ENCODE measurements at places on chromosomes 3 and 15.

DNA sequence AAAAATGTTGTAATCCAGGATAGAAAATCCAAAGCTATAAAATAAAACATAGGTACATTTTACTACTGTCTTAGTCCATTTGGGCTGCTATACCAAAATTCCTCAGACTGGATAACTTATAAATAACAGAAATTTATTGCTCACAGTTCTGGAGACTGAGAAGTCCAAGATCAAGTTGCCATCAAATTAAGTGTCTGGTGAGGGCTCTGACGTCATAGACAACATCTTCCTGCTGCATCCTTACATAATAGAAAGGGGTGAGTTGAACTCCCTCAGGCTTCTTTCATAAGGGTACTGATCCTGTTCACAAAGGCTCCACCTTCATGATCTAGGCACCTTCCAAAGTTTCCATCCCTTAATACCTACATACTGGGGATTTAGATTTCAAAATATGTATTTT, 826.8 kb downstream of the NTRK3 start:
- no peak for DNase-seq

DNA sequence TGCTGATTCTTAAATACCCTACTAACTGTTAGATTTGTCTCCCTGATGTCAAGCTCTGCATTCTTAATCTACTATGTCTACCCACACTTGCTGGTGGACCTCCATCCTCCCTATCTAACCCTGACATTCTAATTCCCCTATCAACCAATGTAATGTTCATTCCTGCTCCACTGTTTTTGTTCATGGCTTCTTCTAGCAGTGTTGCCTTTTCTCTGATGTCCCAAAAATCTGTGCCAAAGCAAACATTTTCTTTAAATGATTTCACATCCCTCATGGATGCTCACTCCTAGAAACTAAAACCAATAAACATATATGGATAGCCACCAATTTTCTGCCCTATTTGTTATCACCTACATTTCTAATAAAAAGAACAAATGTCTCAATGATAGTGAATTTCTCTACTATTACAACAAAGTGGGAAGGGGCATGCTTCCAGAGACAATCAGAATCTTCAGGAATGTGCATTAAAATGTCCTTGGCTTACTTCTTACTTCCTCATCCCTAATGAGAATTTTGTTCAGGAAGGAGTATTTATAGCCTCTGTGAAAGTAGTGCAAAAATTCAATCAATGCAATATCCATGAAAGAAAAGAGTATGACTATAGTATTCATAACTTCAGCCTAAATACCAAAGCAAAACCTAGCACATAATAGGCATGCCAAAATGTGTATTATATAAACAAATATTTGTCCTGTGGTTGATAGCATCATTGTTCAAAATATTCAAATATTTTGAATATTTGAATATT, 273.3 kb downstream of the ZNF385D start:
- no peak for DNase-seq

GRCh38 chr3:124780761-124781475, 50.7 kb downstream of the UMPS start:
- peak; percentile 91 for DNase-seq

DNA sequence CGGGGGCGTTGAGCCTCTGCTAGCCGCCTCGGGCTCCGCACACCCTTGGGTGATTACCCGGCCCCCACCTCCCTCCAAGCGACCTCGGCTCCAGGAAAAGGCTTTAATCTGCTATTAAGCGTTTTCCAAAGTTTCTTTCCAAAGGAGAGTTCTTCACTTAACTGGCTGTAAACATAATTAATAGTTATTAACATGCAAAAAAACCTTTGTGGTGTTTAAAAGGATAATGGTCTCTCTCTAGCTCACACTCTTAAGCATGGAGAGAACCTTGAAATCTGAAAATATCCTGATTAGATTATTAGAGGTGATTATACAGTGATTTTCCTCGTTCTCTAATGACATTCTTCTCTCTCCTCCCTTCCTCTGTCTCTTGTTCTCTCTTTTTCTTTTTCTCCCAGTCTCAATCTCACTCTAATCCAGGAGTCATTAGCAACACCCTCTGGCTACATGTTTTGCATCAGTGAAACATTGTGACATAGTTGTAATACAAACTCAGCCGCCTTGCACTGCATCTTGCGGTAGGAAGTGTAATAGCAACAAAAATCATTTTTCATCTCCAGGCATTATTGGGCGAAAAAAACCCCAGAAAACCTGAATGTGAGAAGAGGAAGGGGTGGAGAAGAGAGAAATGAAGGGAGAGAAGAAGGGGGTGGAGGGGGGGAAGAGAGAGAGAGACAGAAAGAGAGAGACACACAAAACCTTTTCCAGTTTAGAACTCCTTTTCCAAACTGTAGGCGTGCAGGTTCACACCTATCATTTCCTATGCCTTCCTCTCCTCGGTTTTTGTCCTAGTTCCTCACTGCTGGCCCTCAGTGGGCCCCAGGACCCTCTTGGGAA, 24.4 kb downstream of the NR2F2 start:
- DNase-seq = no peak

- DNase-seq = no peak
Measured at GRCh38 chr3:33665294-33665693, 52.8 kb downstream of the CLASP2 start.

DNA sequence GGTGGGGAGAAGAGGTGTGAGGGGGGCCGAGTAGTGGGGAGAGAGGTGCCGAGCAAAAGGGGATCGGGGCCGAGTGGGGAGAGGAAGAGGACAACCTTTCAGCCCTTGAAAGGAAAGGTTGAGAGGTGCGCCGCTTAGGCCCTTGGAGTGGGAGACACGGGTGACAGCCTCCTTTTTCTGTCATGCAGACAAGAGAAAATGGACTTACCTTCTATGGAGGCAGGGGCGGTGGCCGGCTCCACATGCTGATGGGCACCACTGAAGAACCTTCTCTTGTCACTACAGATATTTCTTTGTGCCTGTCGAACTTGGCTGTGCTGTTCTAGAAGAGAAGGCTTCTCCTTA, 421 bp downstream of the KLHL18 start:
- no peak for DNase-seq

DNA sequence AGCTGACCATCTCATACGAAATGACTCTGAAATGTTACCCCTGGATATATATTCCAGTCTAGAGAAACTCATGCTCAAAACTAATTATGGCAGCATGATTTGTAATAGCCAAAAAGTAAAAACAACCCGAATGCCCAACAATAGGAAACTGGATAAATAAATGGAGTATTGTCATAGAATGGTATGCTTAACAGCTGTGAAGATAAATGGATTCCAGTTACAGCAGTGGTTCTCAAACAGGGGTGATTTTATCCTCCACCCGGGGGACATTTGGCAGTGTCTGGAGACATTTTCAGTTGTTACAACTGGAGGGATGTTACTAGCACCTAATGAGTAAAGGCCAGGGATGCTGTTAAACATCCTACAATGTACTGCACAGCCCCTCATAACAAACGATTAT, 52.3 kb upstream of the PIAS1 start:
- no peak for DNase-seq

- DNase-seq = no peak
Measured at GRCh38 chr15:85623315-85624049, 171.2 kb downstream of the KLHL25 start.

- DNase-seq = no peak
Measured at GRCh38 chr3:154584974-154585373, 155.0 kb upstream of the GPR149 start.

DNA sequence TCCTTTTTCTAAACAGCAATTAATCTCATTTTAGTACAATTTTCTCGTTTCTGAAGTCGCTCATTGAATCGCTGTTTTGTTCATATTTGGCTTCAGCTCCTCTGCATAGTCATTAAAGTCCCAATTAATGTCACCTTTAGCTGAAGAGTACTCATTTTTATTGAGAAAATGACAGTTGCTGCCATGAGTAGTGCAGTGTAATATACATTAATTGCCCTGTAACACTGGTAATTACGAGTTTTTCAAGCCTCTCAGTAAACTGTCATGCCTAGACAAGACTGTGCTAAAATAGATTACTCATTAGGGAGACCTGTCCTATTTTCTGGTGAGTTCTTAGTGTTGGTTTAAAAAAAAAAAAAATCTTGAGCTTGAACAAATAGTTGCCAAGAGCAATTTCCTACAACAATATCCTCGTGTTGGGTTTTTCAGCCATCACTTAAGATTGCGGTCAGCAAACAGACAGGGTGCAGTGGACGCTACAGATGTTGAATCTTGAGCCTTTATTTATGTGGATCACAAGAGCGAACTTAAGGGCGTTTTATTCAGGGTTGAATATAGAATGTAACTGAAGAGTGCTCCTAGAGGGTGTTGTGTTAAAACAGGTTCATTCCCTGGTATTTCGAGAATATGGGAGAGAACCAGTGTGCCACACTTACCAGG, 176.0 kb downstream of the CDIN1 start:
- DNase-seq = no peak

DNA sequence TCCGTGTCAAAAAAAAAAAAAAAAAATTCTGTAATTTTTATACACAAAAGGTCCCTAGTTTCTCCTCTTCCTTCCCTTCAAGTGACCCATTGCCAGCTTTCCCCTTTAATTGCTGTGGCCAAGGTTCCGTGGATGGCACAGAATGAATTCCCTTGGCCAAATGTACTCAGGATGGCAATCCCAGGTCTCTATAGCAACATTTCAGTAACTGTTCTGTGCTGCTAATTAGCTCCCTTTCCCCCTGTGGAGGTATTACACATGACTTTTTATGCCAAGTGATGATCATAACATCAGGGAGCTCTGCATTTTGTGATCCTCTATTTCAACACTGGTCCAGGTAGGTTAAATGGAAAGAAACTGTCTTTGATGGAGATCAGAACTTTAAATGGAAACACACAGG, at the start of gene OR4F6:
Gene OR4F6 (plus strand): TSS at position 301 of the 400 bp plus-strand sequence. CDS start 2,211 bp downstream, outside the sequence.
- no peak for DNase-seq

- no peak for DNase-seq
Measured at GRCh38 chr3:167507954-167508353, 34.1 kb upstream of the SERPINI2 start.

DNA sequence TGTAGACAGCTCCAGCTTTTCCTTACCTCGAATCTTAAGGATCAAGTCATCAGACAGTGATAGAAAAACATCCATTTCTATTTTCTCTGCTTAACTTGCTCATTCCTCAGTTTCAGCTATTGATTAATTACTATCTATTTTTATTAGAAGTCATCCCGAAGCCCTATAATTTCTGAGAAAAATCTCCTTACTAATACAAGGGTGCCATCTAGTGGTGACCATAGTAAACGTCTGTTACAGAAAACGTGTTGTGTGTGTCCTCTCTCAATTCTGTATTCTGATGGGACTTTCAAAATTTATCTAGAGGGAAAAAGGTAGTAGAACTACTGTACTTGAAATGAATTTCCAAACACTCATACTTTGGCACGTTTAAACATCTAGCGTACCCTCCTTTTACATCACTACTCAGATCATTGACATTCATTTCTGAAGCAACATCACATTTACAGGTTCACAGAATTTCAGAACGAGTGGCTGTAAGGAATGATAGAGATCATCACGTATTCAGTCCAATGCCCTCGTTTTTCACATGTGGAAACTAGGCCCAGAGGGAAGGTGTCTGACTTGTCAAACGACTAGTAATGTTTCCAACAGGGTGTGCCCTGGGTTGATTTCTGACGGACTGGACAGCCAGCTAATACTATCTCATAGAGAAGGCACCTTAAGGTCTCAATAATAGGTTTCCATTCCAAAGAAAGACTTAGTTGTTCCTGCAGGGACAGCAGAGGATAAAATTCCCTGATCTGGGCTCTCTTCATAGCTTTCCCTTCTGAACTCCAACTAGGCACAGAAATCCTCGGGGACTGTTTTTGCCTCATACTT, 25.6 kb downstream of the HACD2 start:
- DNase-seq = no peak

GRCh38 chr15:64515196-64515595, 54.8 kb downstream of the ZNF609 start:
- DNase-seq = no peak

- DNase-seq = peak; percentile 45
Measured at GRCh38 chr15:80234883-80235282, 17.1 kb downstream of the CTXND1 start.

- DNase-seq = peak; percentile 39
Measured at GRCh38 chr3:52844290-52844975, 9.6 kb upstream of the MUSTN1 start.

- no peak for DNase-seq
Measured at GRCh38 chr3:31469385-31469784, 63.3 kb upstream of the STT3B start.

- no peak for DNase-seq
Measured at GRCh38 chr15:98002866-98003265, 42.4 kb downstream of the ARRDC4 start.

- DNase-seq = no peak
Measured at GRCh38 chr3:153688301-153689120, 432.7 kb upstream of the ARHGEF26 start.

GRCh38 chr15:89088605-89089315, 504 bp downstream of the ABHD2 start:
- peak; percentile 62 for DNase-seq

DNA sequence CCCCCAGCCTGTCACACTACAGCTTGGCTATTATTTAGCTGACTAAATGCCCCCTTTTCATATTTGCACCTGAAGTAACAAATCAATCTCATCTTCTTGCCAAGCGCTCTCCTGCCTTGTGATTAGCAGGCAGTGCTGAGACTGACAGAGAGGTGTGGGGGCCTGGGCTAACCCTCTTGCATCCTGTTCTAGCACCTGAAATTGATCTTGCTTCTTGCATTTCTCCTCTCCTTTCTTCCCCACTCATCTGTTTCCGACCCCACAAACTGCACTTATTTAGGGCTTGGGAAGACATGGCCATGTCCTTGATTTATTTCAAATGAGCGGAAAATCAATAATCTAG, 309.0 kb upstream of the PROK2 start:
- no peak for DNase-seq

DNA sequence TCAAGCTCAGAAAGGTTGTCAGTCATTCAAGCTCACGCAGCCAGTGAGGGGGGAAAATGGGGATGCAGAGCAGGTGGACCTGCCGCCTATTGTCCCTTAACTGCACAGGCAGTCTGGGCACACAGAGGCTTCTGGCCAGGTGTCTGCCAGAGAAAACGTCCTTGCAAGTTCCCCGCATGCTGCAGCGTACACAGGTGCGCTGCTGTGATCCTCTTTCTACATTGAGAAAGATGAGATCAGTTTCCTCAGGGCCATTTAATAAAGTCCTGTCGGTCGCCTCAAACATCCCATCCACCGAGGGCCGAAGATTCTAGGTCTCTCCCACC, 445 bp upstream of the TSEN2 start:
- DNase-seq = peak; percentile 48

- DNase-seq = no peak
Measured at GRCh38 chr15:83310521-83311456, 26.3 kb upstream of the BNC1 start.

GRCh38 chr3:103389356-103389755, 954.5 kb downstream of the ZPLD1 start:
- no peak for DNase-seq

- no peak for DNase-seq
Measured at GRCh38 chr3:3109407-3110298, 521 bp downstream of the IL5RA start.

GRCh38 chr15:38128921-38129320, 123.7 kb upstream of the SPRED1 start:
- DNase-seq = no peak

- no peak for DNase-seq
Measured at GRCh38 chr3:156071031-156071430, 49.3 kb upstream of the KCNAB1 start.

- DNase-seq = no peak
Measured at GRCh38 chr15:29283381-29283780, 13.8 kb upstream of the NSMCE3 start.
